ENCODE measurements at places on chromosomes 1 and 21. TPM values are rescaled to one million over a fixed set of nuclear protein-coding genes. Genes with fewer than 3 reads are reported as not detected.

DNA sequence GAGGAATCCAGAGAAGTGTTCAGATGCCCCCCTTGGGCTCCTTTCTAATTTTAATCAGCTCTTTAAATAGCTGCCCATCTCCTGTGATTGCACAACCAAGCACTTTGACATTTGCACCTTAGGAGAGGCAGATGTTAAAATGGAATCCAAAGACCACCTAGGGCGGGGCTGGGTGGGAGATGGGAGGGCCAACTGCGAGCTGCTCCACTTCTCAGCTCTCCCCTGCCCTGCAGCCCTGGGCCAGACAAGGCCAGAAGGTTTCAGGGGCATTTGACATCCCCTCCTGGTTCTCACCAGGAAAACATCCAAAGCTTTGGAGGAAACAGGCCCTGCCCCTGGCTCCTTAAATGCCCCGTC is 106.9 kb downstream of the DHRS3 start:
- no peak for DNase-seq

GRCh38 chr21:44702973-44703730 is 6.2 kb downstream of the KRTAP10-12 start:
- no peak for DNase-seq

DNA sequence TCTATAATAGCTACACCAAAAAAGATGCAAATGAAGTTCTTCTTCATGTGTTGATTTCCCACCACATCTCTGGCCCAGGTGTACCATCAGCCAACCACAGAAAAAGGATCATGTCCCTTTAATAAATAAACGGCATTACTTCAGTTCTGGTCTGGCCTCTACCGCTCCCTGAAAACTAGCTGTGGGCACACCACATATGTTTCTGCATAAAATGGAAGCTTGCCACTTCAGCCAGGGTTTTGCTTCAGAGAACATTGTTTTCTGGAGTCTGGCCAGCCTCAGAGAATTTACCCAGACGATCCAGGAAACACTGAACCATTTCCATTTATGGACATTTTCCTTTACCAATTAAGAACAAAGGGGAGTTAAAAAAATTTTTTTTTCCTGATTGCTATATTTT is 5.8 kb upstream of the LAMC2 start:
- DNase-seq = no peak

GRCh38 chr1:24454673-24455072 is 39.1 kb downstream of the NIPAL3 start:
- no peak for DNase-seq

DNA sequence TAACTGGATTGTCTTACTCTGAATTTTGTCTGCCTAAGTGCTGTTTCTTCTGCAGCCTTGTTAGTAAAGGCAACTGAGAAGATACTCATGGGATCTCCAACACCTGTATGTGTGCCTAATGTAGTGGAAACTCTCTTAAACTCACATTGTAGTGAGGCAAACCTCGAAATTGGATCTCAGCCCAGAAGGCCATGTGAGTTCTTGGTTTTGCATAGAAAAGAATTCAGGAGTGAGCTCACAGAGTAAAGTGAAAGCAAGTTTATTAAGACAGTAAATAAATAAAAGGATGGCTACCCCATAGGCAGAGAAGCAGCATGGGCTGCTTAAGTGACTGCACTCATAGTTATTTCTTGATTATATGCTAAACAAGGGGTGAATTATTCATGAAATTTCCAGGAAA is 1344.7 kb downstream of the NCAM2 start:
- DNase-seq = no peak

- DNase-seq = no peak
Observed at GRCh38 chr1:155241841-155242264, 13.4 kb downstream of the ENTREP3 start.

DNA sequence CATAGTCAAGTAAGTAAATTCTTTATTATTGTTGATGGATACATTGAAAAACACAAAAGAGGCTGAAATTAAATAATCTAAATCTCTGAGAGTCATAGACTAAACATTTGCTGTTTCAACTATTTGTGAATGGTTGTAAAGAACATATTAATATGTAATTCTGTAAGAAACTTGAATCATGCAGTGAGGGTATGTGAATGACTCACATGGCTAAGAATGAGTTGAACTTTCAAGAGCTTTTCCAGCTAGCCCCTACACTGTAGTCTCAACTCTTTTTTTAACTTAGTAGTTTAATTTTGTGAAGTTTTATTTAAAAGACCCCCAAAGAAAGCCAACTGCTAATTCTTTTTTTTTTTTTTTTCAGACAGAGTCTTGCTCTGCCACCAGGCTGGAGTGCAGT is 588.1 kb downstream of the DPYD start:
- DNase-seq = no peak

- DNase-seq = no peak
Observed at GRCh38 chr1:67256291-67257172, 51.1 kb upstream of the IL12RB2 start.

DNA sequence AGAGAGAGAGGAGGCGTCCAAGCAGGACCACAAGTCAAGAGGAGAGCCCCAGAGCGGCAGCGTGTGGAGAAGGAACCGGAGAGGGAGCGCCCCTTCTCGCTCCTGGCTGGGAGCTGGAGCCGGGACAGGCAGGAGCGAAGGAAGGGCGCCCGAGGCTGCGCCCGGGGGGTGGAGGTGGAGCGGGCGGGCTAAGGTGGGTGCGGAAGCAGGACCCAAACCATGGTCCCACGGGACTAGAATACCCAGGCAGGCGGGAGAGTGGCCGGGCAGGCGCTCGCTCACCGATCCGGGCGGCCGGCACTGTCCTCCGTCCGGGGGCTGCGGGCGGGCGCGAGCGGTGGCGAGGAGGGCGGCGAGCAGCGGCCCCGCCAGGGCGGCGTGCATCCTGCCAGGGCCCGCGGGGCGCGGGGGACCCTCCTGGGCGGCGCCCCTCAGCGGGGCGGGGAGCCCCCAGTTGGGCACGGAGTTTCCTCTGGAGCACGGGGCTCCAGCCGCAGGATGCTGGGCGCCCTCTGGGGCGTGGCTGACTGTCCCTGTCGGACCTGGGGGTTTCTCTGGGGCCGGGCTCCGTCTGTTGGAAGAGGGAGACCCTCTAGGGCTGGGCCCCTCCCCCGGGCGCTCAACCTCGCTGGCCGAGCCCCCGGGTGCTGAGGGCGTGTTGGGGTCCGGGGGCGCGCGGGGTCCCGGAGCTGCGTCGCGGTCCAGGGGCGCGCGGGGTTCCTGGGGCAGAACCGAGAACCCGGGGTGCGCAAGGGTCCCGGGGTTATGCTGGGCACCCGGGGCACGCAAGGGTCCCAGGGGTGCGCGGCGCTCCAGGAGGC is 569 bp downstream of the TRABD2B start:
- no peak for DNase-seq

- peak; percentile 19 for DNase-seq
Observed at GRCh38 chr1:184212649-184213314, 161.3 kb downstream of the TSEN15 start.

DNA sequence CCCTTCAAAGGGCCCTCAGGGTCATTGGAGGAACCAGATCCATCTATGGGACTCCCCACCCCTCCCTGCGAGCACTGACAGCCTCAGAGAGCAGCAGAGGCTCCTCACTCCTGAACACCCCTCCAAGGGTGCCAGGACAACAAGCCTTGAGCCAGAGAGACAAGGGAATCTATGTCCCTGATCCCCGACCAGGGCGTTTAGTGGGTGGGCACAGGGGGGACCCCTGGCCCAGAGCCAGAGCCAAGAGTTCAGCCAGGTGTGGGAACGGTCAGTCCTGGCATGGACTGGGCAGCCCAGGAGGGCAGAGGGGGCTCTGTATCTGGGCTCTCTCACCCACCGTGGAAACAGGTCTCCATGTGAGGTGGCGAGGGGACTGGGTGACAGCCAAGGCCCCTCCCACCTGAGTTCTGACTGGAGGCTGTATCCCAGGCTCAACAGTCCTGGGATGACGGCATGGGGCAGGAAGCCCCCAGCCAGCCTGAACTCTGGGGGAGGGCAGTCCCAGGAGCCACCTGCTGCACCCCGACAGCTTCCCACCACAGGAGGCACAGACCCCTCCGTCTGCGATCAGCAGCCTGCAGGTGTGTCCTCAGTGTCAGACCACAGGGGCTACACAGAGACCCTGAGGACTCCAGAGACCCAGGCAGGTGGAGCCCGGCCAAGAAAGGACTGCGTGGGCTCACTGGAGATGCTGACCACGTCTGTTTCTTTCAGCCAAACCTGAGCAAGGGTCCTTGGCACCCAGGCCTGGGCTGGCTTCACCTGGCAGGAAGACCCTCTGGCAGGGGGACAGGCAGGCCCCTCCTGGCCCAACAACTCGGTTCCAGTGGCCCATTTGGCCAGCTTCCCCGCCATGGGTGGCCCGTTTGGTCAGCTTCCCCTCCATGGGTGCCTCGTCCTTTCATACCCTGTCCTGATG is 11.2 kb upstream of the SRARP start:
- no peak for DNase-seq

- no peak for DNase-seq
Observed at GRCh38 chr1:25993197-25993951, 4.5 kb downstream of the PAFAH2 start.

DNA sequence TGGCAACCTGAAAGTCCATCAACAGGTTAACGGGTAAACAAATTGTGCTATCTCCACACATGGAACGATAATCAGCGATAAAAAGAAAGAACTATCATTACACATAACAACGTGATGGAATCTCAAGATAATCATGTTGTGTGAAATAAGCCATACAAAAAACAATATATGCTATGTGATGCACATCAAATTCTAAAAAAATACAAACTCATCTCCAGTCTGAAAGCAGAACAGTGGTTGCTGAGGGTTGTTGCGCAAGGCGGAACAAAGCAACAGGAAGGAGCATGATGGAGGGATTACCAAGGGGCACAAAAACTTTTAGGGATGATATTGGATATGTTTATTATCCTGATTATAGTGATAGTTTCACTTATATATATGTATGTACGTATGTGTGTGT is 324.8 kb downstream of the VAV3 start:
- DNase-seq = no peak

DNA sequence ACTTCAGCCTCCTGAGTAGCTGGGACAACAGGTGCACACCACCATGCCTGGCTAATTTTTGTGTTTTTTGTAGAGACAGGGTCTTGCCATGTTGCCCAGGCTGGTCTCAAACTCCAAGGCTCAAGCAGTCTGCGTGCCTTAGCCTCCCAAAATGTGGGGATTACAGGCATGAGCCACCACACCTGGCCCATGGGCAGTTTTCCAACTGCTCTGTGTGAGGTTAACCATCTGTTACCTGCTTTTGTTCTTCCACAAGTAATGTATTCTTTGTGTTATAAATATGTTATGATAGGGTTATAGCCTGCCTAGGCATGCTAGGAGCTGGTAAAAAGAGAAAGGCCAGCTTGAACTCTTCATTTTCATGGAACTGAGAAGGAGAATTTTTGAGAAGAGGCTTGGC is 30.7 kb downstream of the TUFT1 start:
- DNase-seq = no peak

- no peak for DNase-seq
Observed at GRCh38 chr1:246629976-246630375, 63.7 kb downstream of the CNST start.

DNA sequence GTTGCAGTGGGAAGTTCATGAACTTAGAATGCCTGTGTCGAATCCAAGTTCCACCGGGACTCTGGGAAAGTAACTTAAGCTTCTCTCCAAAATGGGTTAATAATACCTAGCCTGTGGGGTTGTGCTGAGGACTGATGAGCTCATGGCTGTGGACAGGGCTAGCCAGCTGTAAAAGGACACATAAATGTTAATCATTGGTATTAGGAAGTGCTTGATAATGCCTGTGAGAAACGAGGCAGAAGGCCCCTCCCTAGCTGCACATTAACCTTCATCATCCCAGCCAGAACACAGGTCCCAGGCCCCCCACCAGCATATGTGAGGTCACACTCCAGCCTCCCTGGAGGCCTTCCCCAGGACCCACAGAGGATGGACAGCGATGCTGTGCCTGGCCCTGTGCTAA is 789 bp upstream of the GJB4 start:
- DNase-seq = no peak

DNA sequence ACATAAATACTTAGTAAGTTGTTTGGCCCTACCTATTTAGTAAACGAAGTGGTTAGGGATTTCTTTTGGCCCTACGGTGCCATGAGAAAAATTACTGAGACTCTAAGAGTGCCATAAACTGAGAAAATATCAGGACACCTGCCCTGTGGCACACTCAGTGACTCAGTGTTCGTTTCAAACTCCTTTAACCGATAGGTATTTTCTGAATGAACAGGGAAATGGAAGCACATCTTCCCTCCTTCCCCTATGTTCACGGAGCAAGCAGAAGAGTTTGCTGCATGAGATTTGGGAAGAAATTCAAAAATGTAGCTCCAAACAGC is 134.2 kb downstream of the KAZN start:
- no peak for DNase-seq

DNA sequence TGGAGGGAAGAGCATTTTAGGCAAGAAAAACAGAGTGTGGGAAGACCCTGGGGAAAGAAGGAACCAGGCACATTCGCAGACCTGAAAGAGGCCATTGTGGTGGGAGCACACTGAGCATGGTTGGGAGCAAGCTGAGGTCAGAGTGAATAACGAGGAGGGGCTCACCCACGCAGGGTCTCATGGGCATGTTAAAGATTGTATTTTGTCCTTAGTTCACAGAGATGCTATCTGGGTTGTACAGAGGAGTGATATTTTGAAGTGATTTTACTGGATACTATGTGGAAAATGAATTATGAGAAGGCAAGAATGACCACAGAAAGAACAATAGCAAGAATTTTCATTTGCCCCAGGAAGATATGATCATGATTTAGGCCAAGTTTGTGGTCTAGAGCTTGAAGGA is 578.3 kb upstream of the NR5A2 start:
- no peak for DNase-seq

DNA sequence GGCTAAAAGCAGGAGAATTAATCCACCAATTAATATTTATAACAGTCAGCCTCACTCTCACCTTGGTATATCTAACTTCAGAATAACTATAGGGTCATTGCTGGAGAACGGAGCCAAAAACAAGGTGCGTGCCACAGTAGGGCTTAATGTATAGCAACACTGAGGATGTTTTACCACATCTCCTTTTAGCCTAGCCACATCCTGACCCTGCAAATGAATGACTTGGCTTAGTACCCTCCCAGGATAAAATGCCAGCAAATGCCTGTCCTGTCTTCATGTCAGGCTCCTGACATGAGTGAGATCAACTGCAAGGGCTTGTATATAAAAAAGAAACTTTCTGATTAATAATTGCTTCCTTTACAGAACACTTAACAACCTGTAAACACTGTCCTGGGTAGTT is 2.7 kb upstream of the CDC42BPA start:
- DNase-seq = no peak

- no peak for DNase-seq
Observed at GRCh38 chr1:111179968-111180533, 20.4 kb downstream of the DENND2D start.

The RUNX3 gene
- polyA plus RNA-seq = 1.3 TPM

The SLC45A1 gene
- polyA plus RNA-seq = 0.57 TPM

The FMO2 gene
- 30.8 TPM for polyA plus RNA-seq

The GBP7 gene
- 0.11 TPM for polyA plus RNA-seq

The KRTAP19-1 gene
- not detected for polyA plus RNA-seq

The DEDD gene
- 52.1 TPM for polyA plus RNA-seq

The RNU1-4 gene
- 3.1 TPM for polyA plus RNA-seq

The VTCN1 gene
- 0.48 TPM for polyA plus RNA-seq

The HOOK1 gene
- polyA plus RNA-seq = 26.0 TPM

The STRIP1 gene
- 53.7 TPM for polyA plus RNA-seq
